Uterus (tissue), 4 donors: ENCODE measurements at places on chromosomes 4 and X. TPM values are rescaled to one million over a fixed set of nuclear protein-coding genes. Genes with fewer than 3 reads are reported as not detected.

Gene NIPAL1
- total RNA-seq = not detected

Gene RASL11B
- total RNA-seq = 7.7 TPM

Gene ACSL1
- 98.4 TPM for total RNA-seq

Gene PLAC8
- total RNA-seq = 6.3 TPM

Gene WWC2
- total RNA-seq = 41.3 TPM

DNA sequence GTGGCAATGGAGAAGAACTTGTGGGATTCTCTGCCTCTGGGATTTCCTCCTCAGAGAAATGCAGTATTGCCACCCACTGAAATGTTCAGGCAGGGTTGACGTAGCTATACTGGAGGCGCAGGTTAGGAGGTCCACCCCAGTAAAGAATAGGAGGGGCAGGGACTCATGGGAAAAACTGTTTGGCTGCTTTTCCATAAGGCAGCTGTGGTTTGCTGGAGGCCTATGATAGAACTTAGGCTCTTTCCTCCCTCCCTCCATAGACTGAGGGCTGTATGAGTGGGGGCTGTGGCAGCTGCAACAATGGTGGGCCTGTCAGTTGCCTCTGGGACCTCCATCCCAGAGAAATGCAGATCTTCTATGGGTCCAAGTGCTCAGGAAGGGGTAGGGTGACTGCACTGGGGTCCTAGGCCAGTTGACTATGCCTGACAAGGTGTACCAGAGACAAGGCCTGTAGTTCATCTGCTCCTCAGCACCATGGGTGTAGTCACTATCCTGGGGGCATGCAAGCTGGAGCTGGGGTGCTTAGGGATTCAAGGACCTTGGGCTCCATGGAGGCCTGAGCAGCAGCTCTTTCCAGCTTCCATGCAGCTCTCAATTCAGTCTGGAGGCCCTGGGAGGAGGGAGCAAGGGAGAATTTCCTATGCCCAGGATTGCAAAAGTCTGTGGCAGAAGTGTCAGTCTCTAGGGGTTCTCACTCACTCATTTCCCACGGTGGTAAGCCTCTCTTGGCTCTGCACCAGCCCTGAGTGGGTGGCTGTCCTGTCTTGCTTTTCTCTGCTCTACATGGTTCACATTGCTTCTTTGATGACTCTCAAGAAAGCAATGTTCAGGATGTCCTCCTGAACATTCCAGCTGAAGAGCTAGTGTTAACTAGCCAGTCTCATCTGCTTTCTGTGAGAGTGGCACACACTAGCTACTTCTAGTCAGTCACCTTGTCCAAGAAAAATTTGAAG, 353.0 kb downstream of the IDS start:
- no peak for DNase-seq

DNA sequence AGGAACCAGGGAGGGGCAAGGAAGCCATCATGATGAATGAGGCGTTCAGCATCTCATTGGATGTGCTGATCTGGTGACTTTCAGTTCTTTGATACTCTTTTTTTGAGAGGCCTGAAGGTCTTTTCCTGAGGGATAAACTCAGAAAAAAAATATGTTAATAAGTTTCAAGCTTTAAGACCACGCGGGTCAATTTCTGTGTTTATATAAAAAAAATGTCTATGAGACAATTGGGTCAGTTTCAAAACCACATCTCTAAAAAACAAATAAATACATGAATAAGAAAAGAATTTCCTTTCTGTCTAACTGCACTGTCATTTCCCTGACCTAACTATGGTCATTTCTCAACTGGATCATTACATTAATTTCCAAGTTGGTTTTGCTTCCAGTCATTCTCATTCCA, 62.6 kb downstream of the TRIML1 start:
- no peak for DNase-seq

- DNase-seq = no peak
Observed at GRCh38 chrX:24146283-24146949, 3.1 kb upstream of the ZFX start.

GRCh38 chrX:68498508-68499379, at the start of gene YIPF6:
TSS of gene YIPF6 (plus strand) at chrX:68499051. CDS start at chrX:68499067, 16 bp downstream.
- DNase-seq = peak; percentile 74

DNA sequence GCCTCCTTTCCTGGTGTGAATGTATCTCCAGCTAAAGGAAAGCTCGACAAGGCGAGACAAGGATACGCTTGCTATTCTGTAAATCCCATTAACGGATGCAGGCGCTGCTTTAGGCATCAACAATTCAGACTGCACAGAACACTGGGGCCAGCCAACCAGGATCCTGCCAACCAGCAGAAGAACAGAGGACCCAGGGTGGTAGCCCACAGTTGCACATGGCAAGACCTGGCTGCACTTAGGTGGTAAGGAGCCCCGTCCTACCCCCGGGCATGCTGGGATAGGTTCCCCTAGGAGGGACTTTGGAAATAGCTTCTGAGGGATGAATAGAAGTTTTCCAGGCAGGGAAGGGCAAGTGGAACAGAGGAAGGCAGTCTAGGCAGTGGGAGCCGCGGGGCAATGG, 20.7 kb downstream of the PSAPL1 start:
- no peak for DNase-seq

DNA sequence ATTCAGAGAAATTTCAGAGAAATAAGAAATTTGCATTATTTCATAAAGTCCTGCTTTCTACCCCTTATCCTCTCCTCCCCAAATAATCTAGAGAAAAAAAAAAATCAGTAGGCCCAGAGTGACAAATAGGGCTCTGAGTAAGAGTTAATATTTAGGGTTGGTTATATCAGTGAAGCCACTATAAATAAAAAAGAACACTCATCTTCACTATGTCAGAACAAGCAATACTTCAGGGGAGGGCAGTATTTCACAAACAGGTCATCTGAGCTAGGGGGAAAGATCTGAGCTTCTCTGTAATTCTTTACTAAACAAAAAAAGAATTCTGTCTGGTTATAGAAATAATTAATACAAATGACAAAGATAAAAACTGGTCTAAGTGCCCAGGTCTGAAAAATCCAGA, 39.4 kb downstream of the PDE5A start:
- DNase-seq = no peak

GRCh38 chr4:153643406-153644383, 40.4 kb upstream of the TLR2 start:
- DNase-seq = no peak

GRCh38 chr4:144667500-144667899, 21.5 kb downstream of the HHIP start:
- DNase-seq = no peak

DNA sequence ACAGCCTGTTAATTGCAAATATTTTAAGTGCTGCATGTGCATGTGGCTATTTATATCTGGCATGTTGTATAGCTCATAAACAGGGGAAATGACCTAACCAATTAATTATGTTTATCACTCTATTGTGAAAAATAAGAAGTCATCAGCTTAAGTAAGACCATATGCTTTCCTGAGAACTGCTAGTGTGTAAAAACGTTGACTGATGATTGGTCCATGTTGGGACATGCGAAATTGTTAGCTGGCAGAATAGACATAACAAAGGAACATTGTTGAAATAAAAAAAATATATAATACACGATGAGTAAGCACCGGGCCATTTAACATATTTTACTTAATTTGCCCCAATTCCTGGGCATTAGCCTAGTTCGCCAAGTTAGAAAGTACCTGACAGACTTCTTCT, 207.5 kb downstream of the ANK2 start:
- no peak for DNase-seq

- no peak for DNase-seq
Observed at GRCh38 chrX:100355680-100356079, 54.4 kb downstream of the PCDH19 start.

- DNase-seq = no peak
Observed at GRCh38 chrX:136032370-136032769, 47.1 kb downstream of the SLC9A6 start.

GRCh38 chr4:23878246-23878891, 11.5 kb downstream of the PPARGC1A start:
- no peak for DNase-seq

DNA sequence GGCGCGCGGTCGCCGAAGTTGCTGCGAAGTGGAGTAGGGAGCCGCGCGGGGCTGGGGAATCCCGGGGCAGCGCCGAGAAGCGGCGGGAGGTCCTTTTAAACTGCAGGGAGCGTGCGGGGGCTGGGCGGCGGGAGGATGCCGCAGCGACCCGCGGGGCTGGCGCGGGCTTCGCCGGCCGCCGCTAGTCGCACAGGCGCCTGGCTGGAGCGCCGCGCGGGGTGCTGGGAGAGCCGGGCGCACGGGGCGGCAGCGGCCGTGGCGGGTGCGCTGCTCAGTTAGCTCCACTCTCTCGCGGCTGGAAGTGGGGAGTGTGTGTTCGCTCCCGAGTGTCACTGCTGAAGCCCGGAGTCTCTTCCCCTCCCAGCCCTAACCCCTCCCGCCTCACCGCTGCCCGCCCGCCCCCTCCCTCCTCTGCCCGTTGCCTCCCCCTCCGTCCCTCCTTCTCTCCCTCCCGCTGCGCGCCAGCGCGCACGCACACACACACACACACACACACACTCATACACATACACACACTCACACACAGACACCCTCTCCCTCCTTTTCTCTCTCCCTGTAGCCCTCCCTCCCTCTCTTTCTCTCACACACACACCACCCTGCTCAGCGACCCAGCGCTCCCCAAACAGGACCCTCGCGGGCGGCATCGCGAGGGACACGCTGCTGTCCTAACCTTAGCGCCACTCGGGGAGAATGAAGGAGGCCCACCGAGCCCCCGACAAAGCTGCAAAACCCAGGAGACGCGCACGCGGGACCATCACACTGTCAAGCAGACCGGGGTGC, at the start of gene NDNF:
NDNF (minus strand) TSS at position 312 of the 780 bp plus-strand sequence. CDS start 26,698 bp downstream, outside the sequence.
- DNase-seq = peak; percentile 13
